ENCODE measurements at places on chromosomes 13 and 19.

DNA sequence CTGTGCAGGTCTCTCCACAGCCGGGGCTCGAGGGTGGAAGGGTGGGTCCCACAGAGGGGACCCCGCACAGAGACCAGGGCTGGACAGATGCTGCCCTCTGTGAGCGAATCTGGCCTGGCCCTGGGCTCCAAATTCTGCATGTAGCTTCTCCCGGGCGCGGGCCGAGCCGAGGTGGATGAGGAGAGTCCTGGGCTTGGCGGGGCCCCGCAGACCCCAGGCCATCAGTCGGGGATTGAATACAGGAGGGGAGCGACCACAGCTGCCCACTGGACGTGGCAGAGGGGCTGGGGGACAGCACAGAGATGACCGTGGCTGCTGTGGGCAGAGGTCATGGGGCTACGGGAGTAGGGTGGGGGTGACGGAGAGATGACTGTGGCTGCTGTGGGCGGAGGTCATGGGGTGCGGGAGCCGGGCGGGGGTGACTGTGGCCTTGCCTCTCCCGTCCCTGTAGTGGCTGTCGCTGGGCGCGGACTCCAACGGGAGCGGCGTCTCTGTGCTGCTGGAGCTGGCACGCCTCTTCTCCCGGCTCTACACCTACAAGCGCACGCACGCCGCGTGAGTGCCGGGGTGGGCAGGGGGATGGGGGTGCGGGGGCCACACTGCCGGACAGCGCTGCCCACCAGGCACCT lies 15.5 kb downstream of the NCLN start:
- H3K27ac ChIP-seq, result no peak overlapping the region
- no peak overlapping the region for H3K4me3 ChIP-seq
- no peaks in the 10 kb centered on the region for H3K27me3 ChIP-seq
- H3K4me1 ChIP-seq, result no peaks in the 10 kb centered on the region
- peaks cover 29% of the 10 kb centered on the region for H3K36me3 ChIP-seq

GRCh38 chr13:35699825-35700510 lies 223.5 kb upstream of the MAB21L1 start:
- no peaks in the 10 kb centered on the region for H3K27me3 ChIP-seq
- peak; percentile 66 for DNase-seq
- peaks cover 36% of the 10 kb centered on the region for H3K4me1 ChIP-seq
- H3K36me3 ChIP-seq, result no peaks in the 10 kb centered on the region

DNA sequence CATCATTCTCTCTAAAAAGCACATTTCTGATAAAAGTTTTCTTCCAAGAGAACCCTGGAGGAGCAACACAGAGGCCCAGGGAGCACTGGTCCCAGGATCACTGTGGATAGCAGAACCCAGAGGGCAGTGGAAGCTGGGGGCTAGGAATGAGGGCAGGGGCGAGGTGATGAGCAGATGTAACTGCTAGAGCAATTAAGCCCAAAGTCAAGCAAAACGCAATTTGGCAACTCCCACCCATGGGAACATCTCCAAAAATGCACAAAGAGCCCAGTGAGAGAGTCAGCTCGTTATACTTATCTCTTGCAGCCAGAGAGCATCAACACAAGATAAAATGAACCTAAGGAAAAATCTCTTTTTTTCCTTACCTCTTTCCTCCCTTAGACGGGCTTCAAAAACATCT lies 284.2 kb downstream of the TBC1D4 start:
- peaks cover 9% of the 10 kb centered on the region for H3K27me3 ChIP-seq
- H3K4me3 ChIP-seq, result no peak overlapping the region
- no peak for DNase-seq
- no peaks in the 10 kb centered on the region for H3K36me3 ChIP-seq

DNA sequence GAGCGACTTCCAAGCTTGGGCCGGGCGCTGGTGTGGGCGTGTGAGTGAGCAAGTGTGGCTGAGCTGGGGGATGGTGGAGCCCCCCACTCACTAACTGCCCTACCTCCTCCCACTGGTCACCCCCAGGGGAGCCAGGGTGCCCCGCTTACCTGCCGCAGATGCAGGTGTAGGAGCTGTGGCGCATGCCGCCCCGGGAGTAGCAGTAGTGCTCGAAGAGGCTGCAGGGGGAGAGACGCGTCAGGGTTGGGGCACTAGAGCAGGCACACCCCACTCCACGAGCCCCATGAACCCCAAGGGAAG lies 39.9 kb downstream of the CEBPG start:
- DNase-seq, result no peak
- no peak overlapping the region for H3K27ac ChIP-seq
- no peaks in the 10 kb centered on the region for H3K4me1 ChIP-seq
- no peaks in the 10 kb centered on the region for H3K36me3 ChIP-seq

GRCh38 chr19:17530586-17530985 lies 19.1 kb downstream of the PGLS start:
- H3K4me1 ChIP-seq, result peaks cover 2% of the 10 kb centered on the region
- peaks cover 6% of the 10 kb centered on the region for H3K27me3 ChIP-seq
- H3K4me3 ChIP-seq, result no peak overlapping the region
- H3K36me3 ChIP-seq, result no peaks in the 10 kb centered on the region

DNA sequence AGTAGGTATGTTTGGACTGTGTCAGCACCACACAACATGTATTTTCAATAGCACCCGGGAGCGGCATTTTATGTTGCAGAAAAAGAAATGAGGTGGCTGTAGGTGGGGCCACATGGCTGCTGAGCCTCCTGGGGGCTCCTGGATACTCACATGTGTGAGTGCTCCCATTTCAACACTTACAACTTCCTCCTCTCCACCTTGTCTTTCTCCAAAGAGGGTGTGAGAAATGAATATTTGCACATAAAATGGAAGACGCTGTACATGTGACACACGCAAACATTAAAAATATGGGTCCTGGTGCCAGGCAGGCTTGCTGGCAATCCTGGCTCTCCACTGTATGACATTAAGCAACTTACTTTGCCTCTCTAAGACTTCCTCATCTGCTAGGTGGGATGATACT lies 222.1 kb downstream of the DCLK1 start:
- H3K27me3 ChIP-seq, result peaks cover 2% of the 10 kb centered on the region
- no peaks in the 10 kb centered on the region for H3K36me3 ChIP-seq
- no peak overlapping the region for H3K4me3 ChIP-seq
- no peak for DNase-seq
- no peaks in the 10 kb centered on the region for H3K4me1 ChIP-seq
